HCEC 1CT (cell line): ENCODE measurements at places on chromosomes 3 and 15.

DNA sequence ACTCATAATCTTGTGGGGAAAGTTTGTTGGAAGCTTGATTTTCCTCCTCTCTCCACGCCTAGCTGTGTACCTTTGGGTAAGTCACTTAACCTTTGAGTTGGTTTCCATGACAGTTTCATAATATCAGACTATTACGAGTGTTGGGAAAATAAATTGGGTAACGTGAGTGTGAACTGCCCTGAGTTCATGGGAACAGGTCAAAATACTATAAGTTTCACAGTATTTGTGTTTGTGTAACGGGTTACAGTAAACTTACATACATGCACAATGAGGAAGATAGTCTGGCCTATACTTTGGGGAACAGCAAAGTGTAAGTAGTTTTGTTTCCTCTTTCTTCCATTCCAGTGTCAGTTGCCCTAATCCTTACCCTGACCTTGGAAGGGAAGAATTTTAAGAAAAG is 509.9 kb downstream of the MECOM start:
- no peak for DNase-seq

- no peak for DNase-seq
Observed at GRCh38 chr3:192364316-192364715, 363.0 kb downstream of the FGF12 start.

GRCh38 chr3:189123595-189124387 is 48.0 kb upstream of the TPRG1 start:
- no peak for DNase-seq

DNA sequence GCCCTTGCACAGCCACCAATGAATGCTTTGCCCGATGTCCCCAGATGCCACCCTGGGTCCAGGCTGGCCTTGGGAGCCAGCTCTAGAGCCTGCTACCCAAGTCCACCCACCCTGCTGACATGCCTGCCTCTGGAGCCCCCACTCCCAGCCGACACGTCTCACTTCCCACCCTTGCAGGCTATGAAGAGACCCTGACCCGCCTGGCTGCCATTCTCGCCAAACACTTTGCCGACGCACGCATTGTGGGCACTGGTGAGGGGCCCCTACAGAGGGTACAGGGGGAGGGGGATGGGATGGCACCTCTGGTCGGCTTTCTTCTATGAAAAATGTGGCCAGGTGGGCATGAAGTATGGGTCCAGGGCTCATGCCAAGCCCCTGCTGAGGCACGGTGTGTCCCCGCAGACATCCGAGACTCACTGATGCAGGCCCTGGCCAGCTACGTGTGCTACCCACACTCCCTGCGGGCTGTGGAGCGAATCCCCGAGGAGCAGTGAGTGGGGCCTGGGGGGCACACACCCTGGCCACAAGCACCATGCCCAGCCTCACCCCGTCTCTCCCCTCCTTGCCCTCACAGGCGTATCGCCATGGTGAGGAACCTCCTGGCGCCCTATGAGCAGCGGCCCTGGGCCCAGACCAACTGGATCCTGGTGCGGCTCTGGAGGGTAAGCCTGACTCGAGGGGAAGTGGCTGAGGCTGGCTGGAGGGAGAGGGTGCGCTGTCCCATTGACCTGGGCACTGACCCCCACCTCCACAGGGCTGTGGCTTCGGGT is 6.0 kb downstream of the AMIGO3 start:
- DNase-seq = no peak

DNA sequence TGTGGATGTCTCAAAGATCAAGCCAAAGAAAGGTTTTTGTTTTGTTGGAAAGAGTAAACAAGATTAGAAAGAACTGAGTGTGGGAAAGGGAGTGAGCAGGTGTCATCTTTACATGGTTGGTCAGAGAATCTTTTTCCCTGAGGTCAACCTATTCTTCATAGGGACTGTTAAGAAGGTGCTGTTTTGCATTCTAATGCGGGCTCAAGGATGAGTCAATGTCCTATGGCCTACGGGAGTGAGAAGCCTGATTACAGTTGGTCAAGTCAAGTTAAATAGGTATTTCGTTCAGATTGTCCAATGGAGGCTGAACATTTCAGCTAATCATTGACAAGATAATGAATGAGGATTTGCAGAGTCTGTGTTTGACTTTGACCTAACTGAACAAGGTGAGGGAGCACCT is 491.2 kb upstream of the PDZRN3 start:
- no peak for DNase-seq

GRCh38 chr3:79809106-79809505 is 41.3 kb upstream of the ROBO1 start:
- DNase-seq = no peak

DNA sequence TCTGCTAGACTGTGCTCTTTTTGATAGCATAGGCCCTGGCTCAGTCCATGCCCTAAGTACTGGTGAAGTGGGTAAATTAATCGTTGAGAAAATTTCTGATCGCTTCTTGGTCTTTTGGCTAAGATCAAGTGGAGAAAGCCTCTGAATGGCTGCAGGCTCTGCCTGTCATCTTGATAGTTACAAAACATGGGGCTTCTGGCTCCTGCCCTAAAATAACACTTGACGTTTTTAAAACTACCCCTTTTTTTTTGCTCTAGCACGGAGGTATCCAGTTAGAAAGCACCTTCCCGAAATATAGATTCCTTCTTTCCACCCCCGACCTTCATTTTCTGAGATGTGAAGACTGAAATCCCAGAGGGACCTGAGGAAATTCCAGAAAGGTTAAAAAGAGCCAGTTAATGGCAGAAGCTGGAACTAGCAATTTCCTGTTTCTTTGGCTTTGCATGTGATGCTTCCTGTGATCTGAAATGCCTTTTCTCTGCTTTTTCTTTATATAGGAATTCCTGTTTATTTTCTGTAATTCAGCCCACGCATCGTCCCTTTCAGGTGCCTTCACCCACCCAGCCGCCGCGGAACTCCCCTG is 799 bp upstream of the C2CD4B start:
- DNase-seq = no peak

- no peak for DNase-seq
Observed at GRCh38 chr3:57876632-57877031, 120.5 kb downstream of the SLMAP start.

- DNase-seq = no peak
Observed at GRCh38 chr3:8481380-8481779, 20.2 kb upstream of the LMCD1 start.

DNA sequence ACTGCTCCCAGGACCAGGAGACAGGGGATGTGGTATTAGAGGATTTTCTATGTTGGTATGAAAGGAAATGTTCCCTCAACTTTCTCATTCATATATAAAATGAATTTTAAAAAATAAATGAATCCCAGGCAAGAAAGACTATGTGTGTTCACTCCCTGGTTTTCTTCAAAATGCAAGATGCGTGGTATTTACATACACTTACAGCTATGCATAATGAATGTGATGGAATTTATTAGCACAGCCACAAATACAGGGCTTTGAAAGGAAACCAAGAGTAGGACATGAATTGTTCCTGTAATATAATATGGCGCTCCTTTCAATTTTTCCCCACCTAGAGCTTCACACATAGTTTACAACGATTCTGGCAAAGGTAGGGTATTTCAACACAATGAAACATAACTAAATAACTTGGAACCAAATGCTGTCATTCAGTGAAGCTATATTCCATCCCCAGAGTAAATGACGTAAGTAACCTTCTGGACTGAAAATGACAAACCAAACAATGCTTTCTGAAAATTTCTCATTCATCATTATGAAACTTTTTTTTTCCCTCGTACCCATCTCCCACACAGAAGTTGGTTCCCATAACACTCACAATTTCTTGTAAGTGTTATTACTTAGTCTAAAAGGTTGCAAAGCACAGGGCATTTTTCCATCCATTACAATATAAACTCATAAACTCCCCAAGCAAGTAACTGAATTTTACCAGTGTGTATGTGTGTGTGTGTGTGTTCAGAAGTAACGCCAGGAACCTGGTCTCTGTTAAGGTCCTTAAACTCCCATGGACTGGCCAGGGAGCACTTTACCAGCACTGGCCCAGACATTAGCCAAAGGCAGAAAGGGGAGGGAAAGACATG is 41.8 kb downstream of the CBLB start:
- no peak for DNase-seq
